ENCODE measurements at places on chromosomes 12 and 14.

DNA sequence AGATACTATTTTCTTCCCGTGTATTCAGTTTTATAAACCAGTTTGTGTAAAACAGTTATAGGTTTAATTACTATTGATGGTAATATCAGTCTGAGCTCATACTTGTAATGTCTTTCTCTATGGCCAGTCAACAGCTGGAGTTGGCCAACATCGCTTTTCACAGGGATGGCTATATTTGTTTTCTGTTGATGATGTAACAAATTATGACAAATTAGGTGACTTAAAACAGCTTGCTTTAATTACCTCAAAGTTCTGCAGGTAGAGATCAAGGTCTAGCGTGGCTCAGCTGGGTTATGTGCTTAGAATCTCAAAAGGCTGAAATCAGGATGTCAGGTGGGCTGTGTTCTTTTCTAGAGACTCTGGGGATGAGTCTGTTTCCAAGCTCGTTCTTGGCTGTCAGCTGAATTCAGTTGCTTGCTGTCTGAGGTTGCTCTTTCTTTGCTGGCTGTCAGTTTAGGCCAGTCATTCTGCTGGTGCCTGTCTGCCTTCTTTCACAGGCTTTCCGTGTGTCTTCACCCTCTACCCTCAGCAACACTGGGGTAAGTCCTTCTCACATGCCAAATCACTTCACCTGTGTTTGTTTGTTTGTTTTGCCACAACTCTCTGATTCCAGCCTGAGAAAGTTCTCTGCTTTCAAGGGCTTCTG, 370.2 kb upstream of the E2F7 start:
- no peak for DNase-seq

- DNase-seq, result no peak
Measured at GRCh38 chr12:56591126-56591525, 39.0 kb downstream of the BAZ2A start.

DNA sequence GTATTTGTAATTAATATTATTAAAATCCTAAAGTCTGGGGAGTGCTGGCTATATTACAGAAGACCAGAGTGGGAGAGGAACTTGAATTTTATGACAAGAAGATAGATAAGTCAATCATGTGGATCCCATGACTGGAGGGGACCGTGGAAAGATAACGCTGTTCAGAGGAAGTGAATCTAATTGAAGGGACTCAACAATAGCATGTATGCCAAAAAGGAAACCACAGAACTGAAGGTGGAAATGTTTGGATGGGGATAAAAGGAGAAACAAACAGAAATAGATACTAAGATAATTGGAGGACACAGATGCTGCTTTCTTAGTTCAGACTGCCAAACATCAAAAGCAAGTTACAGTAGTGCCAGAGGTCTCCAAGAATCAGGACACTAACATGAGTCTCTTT, 21.1 kb downstream of the OR6J1 start:
- no peak for DNase-seq

DNA sequence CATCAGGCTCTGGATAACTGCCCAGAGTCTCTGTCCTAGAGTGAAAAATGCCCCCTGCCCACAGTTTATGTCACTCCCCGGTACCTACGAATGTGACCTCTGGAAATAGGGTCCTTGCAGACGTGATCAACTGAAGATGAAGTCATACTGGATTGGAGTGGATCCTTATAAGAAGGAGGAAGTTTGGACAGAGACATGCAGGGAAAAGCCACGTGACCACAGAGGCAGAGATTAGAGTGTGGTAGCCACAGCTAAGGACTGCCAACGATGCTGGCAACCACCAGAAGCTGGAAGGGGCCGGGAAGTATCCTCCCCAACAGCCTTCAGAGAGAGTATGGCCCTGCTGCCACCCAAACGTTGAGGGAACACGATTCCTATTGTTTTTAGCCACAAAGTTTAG, 101.2 kb upstream of the NCOR2 start:
- DNase-seq, result no peak

GRCh38 chr14:24565766-24566165, 10.3 kb downstream of the CTSG start:
- no peak for DNase-seq

- no peak for DNase-seq
Measured at GRCh38 chr12:26719852-26720251, 113.1 kb downstream of the ITPR2 start.

GRCh38 chr12:81644503-81644902, 114.6 kb downstream of the PPFIA2 start:
- DNase-seq, result no peak

Data from stimulated activated CD4-positive, alpha-beta T cell treated with anti-CD3 and anti-CD28 coated beads, Interleukin-12 subunit alpha, Interleukin-12 subunit beta, amount 100 ng/mL, for 24 hours (primary cell).